NK-92 treated with Interleukin-12 subunit alpha and Interleukin-12 subunit beta, amount 100 ng/mL, for 24 hours (cell line): ENCODE measurements at places on chromosomes 4 and X.

GRCh38 chrX:46715530-46715929 lies 43.4 kb downstream of the SLC9A7 start:
- no peak for DNase-seq

DNA sequence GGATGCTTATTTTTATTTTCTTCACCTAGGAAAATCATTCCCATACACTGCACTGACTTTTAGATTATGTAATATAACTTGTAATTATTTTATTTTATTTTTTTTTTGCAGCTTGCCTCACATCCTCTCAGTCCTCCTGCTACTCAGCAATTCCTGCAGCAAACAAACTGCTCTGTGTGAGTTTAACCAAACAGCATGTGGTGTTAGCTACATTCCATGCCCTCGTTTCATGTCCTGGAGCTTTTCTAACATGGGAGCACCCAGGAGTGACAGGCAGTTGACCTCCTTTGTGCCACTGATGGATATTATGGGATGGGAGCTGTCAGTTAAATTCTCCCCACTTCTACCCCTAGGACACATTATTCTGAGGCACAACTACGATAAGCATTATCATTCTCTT lies 24.8 kb downstream of the CXCL1 start:
- DNase-seq: no peak

DNA sequence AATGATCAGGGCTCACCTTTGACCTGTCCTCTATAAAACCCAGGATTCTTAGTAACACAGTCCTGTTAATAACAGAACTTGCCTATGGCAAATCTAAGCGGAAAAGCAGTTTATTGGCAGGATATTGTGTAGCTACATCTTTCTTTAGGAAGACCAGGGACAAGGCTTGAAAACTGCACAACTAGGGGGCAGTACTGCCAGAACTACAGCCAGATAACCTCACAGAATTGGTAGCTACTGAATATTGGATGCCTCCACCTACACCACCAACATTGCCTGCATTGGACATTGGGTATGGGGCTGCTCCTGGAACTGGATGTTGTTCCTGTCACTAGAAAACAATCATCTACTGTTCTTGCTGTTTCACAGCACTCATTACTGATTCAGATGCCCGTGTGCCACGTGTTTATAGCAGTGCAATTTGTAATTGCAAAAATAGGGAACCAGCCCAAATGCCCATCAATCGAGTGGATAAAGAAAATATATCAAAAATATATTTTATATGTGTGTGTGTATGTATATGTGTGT lies 47.4 kb downstream of the REPS2 start:
- DNase-seq: no peak

GRCh38 chr4:134787315-134787714 lies 585.7 kb upstream of the PABPC4L start:
- DNase-seq: no peak
